ENCODE measurements at places on chromosomes 13 and 19.

- no peak for DNase-seq
Measured at GRCh38 chr13:33817513-33817900, 442 bp upstream of the RFC3 start.

DNA sequence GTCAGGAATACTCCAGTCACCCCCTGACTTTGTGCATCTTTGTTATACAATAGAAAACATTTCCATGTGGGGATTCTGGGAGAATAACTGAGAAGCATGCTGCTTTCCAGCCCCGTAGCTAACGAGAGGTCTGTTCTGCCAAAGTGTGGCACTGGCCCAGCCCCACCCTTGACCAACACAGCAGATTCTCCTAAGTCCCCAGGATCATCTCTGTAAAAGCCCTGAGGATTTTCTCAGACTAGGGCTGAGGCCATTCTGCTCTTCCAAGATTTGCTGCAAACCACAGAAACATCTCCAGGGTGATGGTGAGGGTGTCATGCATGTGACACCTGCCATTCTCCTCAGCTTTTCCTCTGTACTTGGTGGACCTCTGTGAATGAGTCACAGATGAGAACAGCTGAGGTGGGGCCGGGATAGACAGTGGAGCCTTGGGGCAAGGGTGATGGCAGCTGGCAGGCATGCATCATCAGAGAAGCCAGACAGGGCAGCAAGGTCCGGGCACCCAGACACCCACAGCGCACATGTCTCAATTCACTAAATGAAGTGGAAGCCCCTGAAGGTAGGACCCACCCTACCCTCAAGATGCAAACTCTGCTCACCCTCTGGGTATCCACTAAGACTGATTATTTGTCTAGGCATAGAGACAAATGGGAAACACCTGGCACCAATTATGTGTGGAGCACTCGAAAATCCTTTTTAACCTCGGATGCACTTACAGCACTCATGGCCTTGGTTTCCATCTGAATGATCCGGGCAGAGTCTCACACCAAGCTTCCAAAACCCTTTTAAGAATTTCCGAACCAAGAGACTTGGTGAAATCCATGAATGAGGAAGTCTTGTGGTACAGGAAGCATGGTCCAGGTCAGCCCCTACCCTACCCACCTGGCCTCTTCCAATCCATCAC is 20.1 kb upstream of the DOCK9 start:
- DNase-seq: no peak

- DNase-seq: peak; percentile 34
Measured at GRCh38 chr13:113863524-113864272, at the start of gene GAS6. Gene GAS6 (minus strand): TSS chr13:113864076. CDS start chr13:113863920, 156 bp downstream.

DNA sequence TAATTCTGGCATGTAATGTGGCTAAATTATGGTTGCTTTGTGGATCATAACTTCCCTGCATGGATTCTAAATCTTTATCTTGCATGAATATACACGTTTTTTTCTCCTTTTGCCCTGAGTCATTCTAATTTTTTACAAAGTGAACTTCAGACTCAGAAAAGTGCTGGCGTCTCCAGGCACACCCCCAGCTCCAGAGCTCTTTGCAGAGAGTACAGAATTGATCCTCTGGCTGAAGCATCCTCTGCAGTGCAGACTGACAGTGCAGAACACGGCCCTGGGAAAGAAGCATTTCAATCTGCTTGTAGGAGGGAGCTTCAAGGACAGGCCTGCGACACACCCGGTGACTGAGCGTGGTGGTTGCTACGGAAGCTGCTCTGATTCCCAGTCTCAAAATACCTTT is 228.1 kb downstream of the FGF9 start:
- DNase-seq: no peak

DNA sequence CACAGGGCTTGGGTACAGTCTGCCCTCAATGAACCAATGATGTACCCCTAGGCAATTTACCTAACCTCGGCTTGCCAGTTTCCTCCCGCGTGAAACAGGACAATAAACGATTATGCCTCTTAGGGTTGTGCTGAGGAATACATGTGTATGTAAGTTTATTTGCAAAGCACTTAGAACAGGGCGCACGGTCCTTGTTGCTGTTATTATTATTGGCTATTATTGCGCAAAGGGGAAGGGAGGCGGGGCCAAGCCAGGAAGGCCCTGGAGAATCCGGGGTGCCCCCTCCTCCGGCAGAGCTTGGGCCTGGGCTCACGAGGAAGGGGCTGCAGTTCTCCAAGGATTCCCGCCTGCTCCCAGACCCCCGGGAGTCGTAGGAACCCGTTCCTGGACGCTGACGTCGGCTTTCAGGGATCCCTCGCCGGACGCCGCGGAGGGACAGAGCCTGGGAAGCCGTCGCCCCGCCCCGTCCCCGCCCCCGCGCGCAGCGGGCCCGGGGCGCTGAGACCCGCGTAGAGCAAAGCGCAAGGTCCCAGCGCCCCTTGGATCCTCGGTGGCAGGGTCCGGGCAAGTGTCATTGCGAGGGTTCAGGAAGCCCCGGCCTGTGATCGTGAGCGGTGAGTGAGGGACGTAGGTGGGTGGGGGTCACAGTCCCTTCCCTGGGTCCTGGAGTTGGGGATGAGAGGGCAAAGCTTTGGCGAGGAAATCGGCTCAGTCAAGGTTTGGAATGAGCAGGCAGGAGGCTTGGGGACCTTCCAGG is at the start of gene TMEM91:
TSS of gene TMEM91 (plus strand) at position 293 of the 757 bp plus-strand sequence. CDS start 1,777 bp downstream, outside the sequence.
- DNase-seq: peak; percentile 35

All from activated CD4-positive, CD25-positive, alpha-beta regulatory T cell treated with anti-CD3 and anti-CD28 coated beads, Interleukin-2, amount 50 U/mL, for 72 hours (primary cell).